ENCODE measurements at places on chromosomes 11 and 22.

DNA sequence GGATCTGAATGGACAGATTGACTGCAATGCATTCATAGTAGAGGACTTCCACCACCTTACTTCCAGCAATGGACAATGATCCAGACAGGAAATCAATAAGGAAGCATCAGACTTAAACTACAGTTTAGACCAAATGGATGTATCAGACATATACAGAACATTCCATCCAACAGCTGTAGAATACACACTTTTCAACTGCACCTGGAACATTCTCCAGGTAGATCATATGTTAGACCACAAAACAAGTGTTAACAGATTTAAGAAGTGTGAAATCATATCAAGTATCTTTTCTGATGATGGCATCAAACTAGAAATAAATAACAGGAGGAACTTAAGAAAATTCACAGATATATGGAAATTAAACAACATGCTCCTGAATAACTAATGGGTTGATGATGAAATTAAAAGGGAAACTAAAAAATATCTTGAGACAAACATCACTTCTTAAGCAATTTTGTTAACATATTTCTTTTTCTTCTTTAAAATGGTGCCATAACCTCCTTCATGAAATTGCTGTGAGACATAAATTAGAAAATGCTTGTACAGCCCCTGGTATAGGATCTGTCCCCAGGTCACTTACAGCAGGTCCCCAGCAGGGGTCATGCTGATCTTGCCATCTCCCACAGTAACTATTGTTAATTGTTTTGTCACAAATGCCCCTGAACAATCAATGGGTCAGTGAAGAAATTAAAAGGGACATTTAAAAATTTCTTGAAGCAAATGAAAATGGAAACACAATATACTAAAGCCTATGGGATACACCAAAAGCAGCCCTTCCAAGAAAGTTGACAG lies 100.0 kb upstream of the OR4B1 start:
- peak; percentile 38 for DNase-seq

GRCh38 chr11:60777572-60777971 lies 7.6 kb upstream of the MS4A10 start:
- no peak for DNase-seq

DNA sequence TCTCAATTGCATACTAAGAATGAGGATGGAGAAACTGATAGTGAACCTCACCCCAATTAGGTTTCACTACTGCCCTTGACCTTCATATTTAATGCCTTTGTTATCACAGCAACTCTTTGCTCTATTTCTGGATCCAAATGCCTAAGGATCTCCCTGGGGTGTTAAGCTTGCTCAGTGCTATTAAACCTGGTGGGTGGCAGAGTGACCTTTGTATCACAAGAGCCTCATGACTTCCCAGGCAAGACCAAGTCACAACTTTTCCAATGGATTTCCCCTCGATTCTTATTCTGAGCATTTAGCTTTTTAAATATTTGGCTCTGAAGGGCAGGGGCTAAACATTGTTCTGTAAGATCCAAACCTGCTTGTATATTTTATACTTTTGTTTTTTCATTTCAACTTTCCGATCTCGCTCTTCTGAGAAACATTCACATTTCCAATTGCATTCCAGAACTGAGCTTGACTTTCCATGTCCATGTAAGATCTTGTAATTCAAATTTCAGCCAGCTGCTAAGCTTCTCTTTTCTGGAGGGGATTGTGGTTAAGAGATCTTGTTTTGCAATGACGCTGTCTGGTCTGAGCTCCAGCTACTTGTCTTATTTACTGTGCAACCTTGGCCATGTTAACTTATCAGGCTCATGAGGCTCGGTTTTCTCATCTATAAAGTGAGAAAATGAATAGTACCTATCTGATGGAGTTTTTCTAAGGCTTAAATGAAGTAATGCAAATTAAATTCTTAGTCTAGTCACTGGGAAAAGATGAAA lies 6.4 kb upstream of the EHF start:
- no peak for DNase-seq

DNA sequence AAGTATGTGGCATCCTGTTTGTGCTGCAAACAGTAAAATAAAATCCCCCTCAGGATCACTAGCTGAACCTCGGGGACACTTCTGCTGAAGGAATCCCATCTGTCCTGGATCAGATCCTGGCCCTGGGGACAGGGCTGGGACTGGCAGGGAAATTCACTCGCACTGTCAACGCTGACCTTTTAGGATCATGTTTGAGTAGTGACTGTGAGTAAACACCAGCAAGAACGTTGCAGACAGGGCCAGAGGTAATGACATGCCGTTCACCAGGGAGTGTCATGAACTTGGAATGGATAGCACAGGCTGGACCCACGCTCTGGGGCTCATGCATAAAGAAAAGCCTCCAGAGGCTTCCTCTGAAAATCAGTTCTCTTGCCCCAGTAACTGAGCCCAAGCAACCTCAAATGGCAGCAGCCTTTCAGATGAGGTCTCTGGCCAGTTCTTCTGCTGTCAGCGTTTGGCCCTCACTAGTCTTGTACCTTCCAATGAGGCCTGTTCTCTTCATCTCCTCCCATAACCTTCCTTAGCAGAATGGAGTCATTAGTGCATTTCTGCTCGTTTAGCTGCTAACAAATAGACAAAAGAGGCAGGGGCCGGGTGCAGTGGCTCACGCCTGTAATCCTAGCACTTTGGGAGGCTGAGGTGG lies 51.0 kb upstream of the BARX2 start:
- peak; percentile 81 for DNase-seq

- no peak for DNase-seq
Observed at GRCh38 chr11:107259811-107260221, 197.8 kb downstream of the CWF19L2 start.

GRCh38 chr11:75388386-75389275 lies 10.7 kb upstream of the RPS3 start:
- DNase-seq = peak; percentile 74

DNA sequence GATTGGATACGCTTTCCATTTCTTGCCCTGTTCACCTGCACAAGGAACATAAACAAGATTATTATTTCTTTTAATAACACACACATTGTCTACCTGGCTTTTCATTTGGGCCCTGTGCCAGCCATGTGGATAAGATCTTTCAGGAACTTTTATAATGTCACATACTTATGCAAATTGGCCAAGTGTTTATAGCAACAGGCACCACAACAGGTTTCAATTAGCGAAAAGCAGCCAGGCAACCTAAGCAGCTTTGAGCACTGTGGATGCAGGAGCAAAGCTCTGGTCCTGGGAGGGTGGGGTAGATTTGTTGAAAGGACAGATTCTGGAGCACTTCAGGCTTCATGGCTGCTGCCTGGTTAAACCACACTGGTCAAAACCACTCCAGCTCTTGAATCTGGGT lies 217.4 kb downstream of the BARX2 start:
- peak; percentile 62 for DNase-seq
